ENCODE measurements at places on chromosomes 7 and 10.

- DNase-seq: no peak
Measured at GRCh38 chr10:59595593-59595992, 114.1 kb downstream of the SLC16A9 start.

DNA sequence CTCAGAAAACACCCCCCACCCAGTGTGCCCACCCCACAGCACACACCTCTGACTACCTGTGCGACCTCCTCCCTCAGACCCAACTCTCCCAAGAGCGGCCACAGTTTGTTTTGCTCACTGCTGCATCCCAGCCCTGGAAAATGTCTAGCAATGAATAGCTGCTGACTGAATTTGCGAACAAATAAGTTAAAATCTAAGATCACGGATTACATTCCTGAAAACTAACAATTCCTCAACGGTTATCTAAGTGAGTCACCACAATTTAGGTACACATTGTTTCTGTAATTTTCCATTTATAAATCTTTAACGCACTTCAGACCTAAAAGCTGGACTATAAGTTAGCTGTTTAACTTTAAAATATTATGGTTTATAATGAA, 235.2 kb downstream of the ZMYND11 start:
- DNase-seq: no peak

GRCh38 chr10:79070081-79070605, 1.4 kb downstream of the ZMIZ1 start:
- peak; percentile 85 for DNase-seq

- no peak for DNase-seq
Measured at GRCh38 chr10:43040482-43041256, 36.2 kb upstream of the RET start.

- no peak for DNase-seq
Measured at GRCh38 chr10:132355297-132355696, 23.3 kb downstream of the LRRC27 start.

DNA sequence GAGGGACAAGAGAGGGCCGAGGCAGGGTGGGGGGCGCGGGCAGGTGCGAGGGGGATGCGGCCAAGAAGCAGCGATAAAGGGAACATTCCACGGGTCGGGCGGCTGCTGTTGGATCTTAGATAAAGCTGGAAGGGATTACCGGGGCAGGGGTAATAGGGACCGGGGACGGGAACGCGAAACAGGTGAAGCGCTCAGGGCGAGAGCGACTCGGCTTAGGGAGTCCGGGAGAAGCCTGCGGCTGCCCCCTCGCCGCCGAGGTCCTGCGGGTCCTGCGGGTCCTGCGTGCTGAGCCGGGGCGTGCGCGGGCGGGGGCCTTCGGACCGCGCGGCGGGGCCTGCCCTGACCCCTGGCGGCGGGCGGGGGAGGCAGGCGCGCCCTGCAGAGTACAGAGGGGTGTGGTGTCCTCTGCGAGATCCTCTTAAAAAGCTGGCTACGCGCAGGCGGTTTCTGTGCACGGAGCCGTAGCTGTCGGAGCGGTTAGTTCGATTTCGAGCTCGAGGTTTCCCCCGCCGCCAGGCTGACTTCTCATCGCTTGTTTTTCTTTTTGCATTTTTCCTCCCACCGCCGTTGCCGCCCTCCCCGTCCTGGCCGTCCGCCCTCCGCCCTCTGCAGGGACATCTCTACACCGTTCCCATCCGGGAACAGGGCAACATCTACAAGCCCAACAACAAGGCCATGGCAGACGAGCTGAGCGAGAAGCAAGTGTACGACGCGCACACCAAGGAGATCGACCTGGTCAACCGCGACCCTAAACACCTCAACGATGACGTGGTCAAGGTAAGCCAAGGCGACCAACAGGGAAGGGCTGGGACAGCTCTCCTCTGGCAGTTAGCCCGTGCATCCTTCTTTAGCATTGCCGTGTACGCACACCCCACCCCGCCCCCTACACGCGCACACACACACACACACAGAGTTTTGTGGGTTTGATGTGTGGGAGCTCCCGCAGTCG, 1.4 kb downstream of the CAV1 start:
- DNase-seq: peak; percentile 95
